T-helper 1 cell (primary cell): ENCODE measurements at places on chromosomes 5 and 9.

DNA sequence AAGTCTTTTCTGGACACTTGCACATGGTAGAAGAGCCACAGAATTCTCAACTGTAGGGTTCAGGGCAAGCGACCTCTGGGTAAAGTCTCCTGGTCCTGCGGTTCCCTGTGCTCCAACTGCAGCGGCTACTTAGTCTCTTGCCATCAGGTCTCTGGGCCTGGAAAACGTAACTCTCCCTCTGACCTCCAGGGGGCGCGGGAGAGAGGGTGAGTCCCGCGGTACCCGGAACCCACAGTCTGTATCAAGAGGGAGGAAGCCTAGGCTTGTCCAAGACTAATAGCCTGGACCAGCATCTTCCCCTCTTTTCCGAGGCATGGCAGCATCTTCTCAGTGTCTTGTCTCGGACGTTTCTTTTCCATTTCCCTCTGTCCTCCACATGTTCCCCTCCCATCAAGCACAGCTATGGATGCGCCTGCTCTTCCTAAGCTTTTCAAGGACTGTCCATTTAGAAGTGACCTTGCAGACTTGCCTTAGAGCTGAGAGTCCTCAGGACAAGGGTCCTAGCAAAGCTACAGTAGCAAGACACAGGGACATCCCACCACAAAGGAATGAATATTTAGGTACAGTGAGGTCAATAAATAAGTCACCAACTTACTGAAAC lies 59.3 kb downstream of the FSTL4 start:
- DNase-seq: peak; percentile 14

DNA sequence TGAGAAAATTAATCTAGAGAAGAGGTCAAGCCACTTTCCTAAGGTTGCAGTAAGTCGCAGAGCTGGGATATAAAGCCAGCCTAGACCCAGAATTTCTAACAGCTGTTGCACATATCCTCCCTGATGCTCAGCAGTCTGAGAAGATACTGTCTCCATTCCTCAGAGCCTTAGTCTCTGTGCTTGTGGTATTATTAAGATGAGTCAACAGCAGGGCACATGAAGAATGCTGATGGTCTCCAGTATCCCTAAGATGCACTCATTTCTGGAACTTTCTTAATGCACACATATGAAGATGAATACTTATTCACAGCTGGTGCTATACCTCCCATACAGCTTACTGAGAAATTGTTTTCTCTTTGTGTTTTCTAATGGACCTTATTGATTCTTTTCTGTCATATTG lies 32.5 kb downstream of the SGCD start:
- DNase-seq: no peak

DNA sequence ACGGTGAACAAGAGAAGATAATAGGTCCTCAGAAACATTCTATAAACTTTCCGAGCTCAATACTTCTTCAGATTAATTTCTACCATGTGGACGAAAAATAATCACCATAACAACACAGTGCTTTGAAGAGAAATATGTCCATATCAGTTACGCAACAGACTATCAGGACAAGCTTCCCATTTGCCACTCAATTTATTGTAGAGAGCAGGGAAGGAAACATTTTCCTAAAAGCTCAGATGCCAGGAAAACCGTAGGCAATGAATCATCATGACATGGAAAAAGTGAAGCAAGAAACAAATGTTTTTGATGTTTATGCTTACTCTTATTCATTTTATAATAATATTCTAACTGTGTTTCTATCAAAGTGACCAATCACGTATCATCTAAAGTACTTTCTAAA lies 87.6 kb downstream of the S1PR3 start:
- no peak for DNase-seq

DNA sequence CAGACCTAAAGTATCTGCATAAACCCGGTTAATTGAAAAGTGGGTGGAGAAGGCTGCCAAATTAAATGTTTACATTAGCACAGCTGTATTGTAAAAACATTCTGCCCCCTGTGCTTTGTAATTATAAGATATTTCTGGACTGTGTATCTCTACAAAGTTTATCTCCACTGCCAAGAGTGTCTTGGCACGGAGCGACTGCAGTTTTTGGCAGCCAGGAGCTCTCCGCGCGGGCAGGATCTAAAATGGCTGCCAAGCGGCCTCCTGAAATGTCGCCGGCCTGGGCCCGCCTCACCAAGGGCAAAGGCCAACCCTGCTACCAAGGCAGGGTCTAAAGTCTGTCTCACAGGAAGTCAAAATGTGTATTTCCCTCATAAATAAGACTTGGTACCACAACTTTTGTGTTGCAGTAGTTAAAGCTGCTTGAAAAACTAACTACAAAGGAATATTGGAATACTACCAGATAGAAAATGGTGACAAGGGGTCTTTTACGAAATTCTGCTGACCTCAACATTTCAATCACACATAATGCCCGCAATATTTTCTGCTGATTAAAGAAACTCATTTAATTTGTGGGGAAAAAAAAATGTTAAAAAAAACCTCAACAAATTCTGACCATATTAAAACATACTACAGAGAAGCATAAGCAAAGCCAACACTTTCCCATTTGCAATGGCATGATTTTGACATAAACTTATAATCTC lies 110.4 kb downstream of the NFIB start:
- no peak for DNase-seq

DNA sequence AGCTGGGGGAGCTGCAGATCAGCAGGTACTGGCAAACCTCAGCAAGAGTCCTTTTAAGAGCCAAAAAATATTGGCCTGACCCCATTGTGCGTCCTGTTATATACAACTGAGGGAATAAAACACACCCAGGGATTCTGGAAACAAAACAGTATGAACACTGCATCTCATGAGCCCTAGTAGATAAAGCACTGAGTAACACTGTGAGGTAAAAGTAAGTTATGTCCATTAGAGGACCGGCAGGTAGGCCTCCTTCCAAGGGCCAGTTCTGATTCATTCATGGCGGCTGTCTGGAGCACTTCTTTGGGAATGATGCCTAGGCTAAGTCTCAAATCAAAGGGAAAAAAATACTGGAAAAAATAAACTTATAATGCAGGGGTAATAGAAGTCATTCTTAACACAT lies 64.9 kb downstream of the PDE4D start:
- no peak for DNase-seq

GRCh38 chr5:127111112-127111511 lies 37.8 kb upstream of the C5orf63 start:
- no peak for DNase-seq

GRCh38 chr5:15420201-15420600 lies 79.8 kb upstream of the FBXL7 start:
- no peak for DNase-seq

DNA sequence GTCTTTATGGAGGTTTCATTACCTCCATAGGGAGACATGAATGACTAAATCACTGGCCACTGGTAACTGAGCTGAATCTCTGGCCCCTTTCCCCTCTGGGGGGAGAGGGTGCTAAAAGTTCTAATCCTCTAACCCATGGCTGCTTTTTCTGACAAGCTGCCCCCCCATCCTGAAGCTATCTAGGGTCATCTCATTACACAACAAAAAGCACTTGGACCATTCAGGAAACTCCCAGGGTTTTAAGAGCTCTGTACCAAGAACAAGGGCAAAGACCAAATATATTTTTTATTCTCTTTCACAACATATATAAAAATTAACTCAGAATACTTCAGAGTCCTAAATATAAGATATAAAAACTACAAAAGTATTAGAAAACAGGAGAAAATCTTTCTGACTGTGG lies 14.3 kb downstream of the AUH start:
- no peak for DNase-seq

GRCh38 chr5:120605325-120606079 lies 141.4 kb downstream of the PRR16 start:
- DNase-seq: no peak

DNA sequence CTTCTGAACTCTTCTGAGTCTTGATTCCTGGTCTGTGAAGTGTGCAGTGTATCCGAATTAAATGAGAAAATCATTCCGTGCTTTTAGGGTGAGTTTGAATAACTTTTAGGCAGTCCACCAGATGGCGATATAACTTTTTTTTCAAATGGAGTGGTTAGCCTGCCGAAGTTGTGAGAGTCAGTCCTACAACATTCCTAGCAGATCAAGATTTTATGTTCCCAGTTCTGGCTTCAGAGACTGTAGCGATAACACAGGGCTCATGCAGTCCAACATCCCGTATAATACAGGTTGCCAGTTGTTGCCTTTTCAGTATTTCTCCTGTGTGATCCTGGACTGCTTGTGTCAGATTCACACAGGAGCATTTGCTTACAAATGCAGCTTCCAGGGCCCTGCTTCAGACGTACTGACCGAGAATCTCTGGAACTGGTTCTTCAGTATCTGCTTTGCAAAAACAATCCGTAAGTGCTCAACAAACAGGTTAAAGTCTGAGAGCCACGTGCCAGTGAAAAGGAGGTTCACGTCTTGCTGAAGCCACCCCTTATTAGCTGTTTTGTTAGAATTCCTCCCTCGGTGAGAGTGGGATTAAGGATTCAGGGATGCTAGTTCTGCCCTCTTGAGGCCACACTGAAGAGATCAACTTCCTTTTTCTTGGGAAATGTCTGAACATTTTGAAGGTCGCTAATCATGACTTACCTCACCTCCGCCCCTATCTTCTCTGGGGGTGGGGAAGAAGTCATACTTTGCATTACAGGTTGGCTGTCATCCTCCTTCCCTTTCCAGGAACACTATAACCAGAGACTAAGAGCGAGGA lies 22.8 kb downstream of the SMIM3 start:
- peak; percentile 16 for DNase-seq

GRCh38 chr9:127218818-127219217 lies 45.8 kb upstream of the GARNL3 start:
- no peak for DNase-seq

GRCh38 chr5:143558048-143558447 lies 154.6 kb upstream of the NR3C1 start:
- DNase-seq: no peak

GRCh38 chr5:40754381-40755092 lies 1.2 kb downstream of the TTC33 start:
- peak; percentile 56 for DNase-seq
